ENCODE measurements at places on chromosomes 7 and 10. TPM values are rescaled to one million over a fixed set of nuclear protein-coding genes. Genes with fewer than 3 reads are reported as not detected.

- no peaks in the 10 kb centered on the region for H3K4me1 ChIP-seq
- H3K27me3 ChIP-seq, result no peaks in the 10 kb centered on the region
- no peaks in the 10 kb centered on the region for H3K36me3 ChIP-seq
- H3K4me3 ChIP-seq, result no peak overlapping the region
- no peak for DNase-seq
Measured at GRCh38 chr7:51666266-51666665, 349.7 kb upstream of the COBL start.

The RPEL1 gene
- 0.04 TPM for polyA plus RNA-seq

The SRGN gene
- polyA plus RNA-seq, result 3.2 TPM

DNA sequence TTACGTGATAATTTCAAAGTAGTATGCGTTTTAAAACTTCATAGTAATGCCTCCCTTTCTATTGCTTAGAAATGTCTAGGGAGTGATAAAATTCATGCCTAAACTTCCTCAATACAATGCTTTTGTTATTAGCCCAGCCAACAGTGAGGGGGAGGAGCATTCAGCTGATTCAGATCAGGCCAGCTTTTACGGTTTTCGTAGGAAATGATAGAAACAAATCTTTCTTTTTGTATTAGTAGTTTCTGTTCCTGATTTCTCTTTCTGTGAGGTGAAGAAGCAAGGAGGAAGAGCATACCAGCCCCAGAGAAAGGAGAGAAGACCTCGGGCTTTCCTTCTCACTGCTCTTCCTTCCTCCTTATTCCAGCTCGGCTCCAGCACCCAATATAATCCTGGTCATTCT is 35.2 kb upstream of the ITPRID1 start:
- H3K27me3 ChIP-seq, result no peaks in the 10 kb centered on the region
- H3K36me3 ChIP-seq, result no peaks in the 10 kb centered on the region
- no peak for DNase-seq
- H3K27ac ChIP-seq, result no peak overlapping the region

- DNase-seq, result no peak
- no peaks in the 10 kb centered on the region for H3K27me3 ChIP-seq
- H3K4me1 ChIP-seq, result no peaks in the 10 kb centered on the region
- H3K27ac ChIP-seq, result no peak overlapping the region
- H3K4me3 ChIP-seq, result no peak overlapping the region
- no peaks in the 10 kb centered on the region for H3K36me3 ChIP-seq
Measured at GRCh38 chr10:128645486-128645885, 519.3 kb upstream of the MKI67 start.

- H3K36me3 ChIP-seq, result peaks cover 3% of the 10 kb centered on the region
- peaks cover 17% of the 10 kb centered on the region for H3K4me1 ChIP-seq
- H3K27ac ChIP-seq, result peak overlapping the region; percentile 68
- H3K4me3 ChIP-seq, result no peak overlapping the region
Measured at GRCh38 chr7:100546129-100546925, 7.3 kb downstream of the AGFG2 start.
